Stimulated activated CD4-positive, alpha-beta T cell treated with anti-CD3 and anti-CD28 coated beads, Interleukin-1b, Interleukin-23, amount 100 ng/mL, for 1 hour (primary cell): ENCODE measurements at places on chromosomes 4 and X.

- DNase-seq, result no peak
These were observed 44.1 kb upstream of the SEC24B start for GRCh38 chr4:109389369-109390114.

DNA sequence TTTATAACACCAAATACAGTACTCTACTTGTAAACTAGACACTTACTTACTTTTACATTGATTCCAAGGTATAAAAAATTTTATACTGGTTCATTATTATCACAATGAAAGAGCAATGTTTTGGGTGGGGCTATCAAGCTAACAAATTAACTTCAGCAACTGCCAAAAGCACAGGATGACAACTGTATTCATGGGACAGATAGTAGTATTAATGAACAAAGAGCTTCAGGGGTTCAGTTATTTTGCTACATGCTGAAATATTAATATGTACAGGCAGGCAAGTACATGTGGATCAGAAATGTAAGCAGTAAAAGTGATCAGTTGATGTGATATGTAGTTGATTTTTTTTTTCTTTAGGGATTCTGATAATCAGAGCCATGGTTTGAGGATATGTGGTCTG is 112.9 kb downstream of the NAA11 start:
- DNase-seq, result no peak

DNA sequence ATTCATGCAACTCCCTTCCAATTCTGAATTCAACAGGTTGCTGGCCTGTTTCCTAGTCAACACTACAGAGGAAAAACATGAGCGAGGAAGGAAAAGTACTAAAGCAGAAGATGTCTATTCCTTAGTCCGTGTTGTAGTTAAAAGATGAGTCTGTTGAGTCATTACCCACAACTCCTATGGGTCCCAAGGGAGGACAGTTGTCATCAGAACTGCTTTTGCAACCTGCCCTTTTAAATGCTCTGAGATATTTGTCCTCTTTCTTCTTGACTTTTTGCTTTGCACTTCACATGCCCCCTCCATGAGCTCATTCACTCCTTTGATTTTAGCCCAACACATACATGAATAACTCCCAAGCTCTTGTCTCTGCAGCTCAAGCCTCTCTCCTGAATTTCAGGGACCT is 119.2 kb downstream of the CORIN start:
- no peak for DNase-seq

- no peak for DNase-seq
These were observed 33.1 kb upstream of the ANXA10 start for GRCh38 chr4:168059251-168059650.

GRCh38 chr4:175970724-175971123 is 94.9 kb upstream of the WDR17 start:
- no peak for DNase-seq

DNA sequence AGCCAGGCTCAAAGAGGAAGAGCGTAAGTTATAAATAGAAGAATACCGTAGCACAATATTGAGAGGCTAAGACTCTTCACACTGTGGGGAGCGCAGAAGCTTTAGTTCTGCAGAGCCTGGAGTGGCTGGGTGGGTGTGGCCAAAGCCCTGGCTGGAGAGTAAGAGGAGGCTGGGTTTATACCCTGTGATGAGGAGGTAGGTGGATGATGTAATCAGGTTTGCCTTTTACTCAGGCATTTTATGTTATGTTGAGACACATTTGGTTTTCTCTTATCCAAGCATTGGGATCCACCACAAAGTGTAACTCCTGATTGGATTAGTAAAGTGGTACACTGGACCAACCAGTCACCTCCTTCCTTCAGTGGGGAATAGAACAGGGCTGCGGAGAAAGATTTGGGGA is 13.9 kb downstream of the CDS1 start:
- DNase-seq, result no peak

GRCh38 chr4:156732634-156733033 is 239.0 kb downstream of the PDGFC start:
- no peak for DNase-seq

GRCh38 chr4:21032089-21032645 is 331.9 kb downstream of the PACRGL start:
- no peak for DNase-seq

DNA sequence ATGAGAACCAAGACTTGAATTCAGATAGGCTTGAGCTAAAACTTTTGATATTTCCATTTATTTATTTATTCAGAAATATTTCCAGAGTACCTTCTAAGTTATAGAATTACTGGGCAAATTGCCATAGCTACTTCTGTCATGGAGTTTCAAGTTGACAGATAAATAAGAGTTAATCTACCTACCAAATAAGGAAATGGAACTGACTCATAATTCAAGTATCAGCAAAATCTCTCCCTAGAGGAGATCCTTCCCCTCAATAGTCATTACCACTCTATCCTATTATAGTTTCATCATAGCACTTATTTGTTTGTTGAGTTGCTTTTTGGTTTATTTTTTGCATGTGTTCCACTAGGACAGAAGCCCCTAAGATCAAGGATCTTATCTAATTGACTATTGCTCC is 48.8 kb upstream of the CCSER1 start:
- DNase-seq, result no peak

- DNase-seq, result no peak
These were observed 106.7 kb downstream of the GPM6A start for GRCh38 chr4:175705407-175705806.

DNA sequence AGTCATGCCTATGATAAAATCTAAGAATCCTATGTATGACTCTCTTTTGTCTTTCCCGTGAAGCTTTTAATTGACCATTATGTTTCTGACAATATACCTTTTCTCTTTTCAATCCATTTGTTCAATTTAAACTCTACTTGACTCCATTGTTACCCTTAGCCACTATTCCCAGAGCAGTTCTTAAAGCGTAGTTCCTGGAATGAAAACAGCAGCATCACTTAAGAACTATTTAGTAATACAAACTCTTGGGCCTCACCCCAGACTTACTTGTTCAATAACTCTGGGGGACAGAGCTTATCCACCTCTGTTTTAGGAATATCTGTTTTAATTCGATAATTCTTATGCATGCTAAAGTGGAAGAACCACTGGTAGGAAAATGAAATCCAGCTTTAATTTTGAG is 358.4 kb downstream of the PRR32 start:
- no peak for DNase-seq

- DNase-seq, result no peak
These were observed 163.5 kb downstream of the PWWP3B start for GRCh38 chrX:106331606-106332005.

DNA sequence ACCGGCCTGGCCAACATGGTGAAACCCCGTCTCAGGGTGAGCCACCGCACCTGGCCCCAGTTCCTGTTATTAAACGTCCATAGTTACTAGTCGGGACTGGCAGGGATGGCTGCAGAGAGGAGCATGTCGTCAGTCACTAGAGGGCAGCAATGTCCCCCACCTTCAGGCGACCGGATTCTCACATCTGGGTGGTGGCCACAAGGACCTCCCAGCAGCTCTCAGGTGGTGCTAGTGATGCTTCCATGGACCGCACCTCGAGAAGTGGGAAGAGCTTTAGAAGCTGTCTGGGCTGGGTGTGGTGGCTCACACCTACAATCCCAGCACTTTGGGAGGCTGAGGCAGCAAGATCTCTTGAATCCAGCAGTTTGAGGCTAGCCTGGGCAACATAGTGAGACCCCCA is 13.3 kb upstream of the IL3RA start:
- DNase-seq, result peak; percentile 16

- DNase-seq, result no peak
These were observed 21.6 kb downstream of the SETD7 start for GRCh38 chr4:139534287-139534950.

GRCh38 chrX:103214870-103215424 is at the start of gene BEX4:
Gene BEX4 (plus strand): TSS chrX:103215108. CDS start chrX:103216154, 1,046 bp downstream.
- DNase-seq, result peak; percentile 43

- DNase-seq, result no peak
These were observed 455.5 kb downstream of the STIM2 start for GRCh38 chr4:27316176-27316575.

GRCh38 chr4:153008578-153009199 is 72.6 kb downstream of the FHDC1 start:
- no peak for DNase-seq

DNA sequence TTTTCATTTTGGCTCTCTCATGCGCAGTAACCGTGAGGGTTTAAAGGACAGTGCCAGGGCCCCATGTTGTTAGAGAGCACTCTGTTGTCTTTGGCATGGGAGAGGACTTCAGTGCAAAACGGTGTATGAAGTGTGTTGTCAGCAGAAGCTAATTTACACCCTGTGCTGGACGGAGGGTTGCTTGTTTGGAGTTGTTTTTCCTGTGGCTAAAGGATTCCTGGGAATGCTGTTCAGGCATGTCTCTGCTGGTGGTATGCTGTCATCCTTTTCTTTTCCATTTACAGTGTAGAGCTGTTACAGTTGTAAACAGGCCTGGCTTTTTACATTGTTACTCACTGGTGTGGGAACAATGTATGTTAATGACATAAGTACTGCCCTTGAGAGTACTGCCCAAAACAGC is 206.3 kb downstream of the CBR4 start:
- DNase-seq, result no peak

DNA sequence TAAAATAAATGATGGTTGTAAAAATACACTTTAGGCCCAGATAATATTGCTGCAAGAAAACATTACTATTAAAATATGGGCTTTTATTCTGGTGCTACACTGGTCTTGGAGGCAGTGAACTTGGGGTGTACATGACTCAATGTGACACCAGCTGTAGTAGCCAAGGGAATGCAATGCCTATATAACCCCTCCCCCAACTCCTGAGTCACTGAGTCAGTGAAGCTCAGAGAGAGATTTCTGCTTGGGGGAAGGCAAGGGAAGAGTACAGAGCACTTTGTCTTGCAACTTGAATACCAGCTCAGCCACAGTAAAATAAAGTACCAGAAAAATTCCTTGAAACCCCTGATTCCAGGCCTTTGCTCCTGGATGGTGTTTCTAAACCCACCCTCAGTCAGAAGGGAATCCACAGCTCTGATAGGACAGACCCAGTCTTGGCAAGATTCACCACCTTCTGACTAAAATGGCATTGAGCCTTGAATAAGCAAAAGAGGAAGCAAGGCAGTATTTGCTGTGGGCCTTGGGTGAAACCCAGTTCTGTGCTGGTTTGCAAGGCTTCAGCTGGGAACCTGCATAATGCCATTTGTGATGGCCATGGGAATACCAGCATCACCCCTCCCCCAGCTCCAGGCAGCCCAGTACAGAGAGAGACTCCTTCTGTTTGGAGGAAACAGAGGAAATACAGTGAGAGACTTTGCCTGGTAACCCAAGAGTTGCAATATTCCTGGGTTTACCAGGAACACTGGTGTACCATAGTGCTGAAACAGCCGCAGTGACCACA is 209.9 kb downstream of the IQCM start:
- DNase-seq, result no peak

DNA sequence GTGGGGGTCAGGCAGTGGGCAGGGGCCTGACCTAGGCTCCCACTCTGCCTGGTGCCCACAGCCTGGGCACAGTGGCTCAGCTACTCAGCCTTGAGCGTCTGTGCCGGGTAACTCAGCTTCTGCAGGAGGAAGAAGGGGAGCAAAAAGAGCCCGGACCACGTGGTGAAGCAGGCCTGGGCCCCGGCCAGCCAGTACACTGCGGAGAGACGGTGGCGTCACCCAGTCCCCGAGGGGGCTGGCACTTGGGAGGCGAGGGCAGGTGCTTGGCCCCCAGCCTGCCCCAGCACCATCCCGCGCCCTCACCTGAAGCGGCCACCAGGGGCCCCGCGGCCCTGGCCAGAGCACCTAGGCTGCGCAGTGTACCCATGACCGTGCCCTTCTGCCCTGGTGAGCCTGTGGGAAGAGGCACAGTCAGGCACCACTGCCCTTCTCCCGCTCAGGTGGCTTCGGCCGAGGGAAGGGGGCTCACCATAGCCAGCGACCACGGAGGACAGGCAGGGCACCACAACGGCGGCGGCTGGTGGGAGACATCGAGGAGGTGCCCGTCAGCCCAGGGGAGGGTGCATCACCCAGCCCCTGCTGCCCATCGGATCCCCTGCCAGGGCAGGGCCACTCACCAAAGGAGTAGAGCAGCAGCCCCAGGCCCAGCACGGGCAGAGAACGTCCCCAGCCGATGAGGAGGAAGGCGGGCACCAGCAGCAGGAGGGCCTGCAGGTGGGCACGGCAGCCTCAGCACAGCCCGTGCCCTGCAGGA is 32.3 kb downstream of the NOP14 start:
- DNase-seq, result no peak

DNA sequence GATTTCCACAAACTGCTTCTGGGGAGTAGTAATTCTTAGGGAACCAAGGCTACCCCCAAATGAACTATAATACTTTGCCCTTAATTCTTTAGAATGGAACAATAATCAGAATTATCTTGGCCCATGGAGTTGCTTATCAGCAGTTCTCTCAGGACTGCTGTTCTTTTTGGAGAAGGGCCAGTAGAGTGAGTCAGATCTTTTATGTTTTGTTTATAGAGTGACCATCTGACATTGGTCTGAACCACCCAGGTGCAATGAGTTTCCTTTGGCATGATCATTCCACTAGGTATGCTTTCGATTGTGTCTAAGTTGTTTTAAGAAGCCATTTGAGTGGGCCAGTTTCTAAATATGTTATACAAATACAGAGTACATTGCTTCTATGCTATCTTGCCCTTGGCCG is 31.8 kb downstream of the PRRG1 start:
- no peak for DNase-seq

- no peak for DNase-seq
These were observed 78.8 kb upstream of the BANK1 start for GRCh38 chr4:101711590-101712260.

DNA sequence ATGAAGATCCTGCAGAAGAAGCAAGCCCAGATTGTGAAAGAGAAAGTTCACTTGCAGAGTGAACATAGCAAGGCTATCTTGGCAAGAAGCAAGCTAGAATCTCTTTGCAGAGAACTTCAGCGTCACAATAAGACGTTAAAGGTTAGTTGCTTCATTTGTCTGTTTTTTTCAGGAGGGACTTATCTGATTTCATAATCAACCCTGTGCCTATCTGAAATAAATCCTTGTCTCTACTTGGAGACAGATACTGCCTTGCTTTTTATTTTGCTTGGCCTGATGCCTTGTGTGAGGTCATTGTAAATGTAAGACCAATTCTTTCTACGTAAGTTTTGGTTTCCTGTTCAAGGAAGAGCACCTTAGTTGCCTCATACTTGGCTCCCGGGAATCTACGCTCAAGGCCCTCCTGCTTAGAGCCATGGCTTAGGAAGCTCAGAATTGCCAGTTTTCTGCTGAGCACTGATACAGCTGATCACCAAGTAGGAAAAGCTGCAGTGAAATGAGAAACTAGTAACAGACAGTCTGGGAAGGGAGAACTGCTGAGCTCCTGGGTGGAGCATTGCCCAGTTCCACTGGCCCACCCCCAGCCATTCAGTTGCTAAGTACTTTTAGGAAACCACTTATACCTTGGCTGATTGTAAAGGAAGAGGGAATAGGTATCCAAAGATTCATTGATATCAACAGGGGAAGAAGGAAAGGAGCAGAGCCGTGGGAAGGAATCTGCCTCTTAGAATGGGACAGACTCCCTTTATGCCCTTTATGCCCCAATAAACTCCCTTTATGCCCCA is 41.8 kb downstream of the RBBP7 start:
- no peak for DNase-seq

- DNase-seq, result no peak
These were observed 37.4 kb downstream of the ZNF718 start for GRCh38 chr4:161496-162284.

DNA sequence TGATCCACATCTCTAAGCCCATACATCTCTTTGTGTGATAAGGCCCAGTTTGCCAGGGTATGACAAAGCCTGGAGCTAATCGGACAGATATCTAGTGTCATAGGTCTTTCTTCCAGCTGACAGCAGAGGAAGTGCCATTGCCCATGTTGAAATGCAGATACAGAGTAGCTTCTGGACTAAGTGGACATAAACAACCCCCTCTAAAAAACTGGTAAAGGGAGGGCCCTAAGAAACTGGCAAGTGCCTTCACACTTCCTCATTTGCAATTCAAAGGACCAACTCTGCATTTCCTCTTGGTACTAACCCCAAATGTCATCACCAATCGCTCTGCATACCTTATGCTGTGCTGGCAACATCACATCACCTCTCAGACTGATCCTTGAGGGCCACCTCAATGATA is 20.8 kb downstream of the ARHGEF6 start:
- DNase-seq, result no peak
